ENCODE measurements at places on chromosomes 13 and 19.

DNA sequence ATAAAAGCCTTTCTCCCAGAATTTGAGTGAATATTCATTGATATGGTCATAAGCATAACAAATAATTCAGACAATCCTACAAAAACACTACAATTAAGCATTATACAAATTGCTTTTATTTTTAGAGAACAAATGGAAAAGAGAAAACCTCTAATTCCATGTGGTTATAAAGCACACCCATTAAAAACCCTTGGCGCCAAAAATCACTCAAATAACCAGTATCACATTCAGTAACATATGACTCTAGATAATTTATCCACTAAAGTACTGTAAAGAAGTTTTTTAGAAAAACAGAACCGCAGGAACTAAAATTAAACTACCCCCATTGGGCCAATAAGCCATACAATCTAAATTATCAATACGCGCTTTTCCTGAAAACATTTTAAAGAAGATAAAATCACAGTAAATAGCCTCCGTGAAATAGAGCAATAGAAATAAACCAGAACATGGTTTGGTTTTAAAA lies 569 bp downstream of the LCP1 start:
- no peak for DNase-seq

DNA sequence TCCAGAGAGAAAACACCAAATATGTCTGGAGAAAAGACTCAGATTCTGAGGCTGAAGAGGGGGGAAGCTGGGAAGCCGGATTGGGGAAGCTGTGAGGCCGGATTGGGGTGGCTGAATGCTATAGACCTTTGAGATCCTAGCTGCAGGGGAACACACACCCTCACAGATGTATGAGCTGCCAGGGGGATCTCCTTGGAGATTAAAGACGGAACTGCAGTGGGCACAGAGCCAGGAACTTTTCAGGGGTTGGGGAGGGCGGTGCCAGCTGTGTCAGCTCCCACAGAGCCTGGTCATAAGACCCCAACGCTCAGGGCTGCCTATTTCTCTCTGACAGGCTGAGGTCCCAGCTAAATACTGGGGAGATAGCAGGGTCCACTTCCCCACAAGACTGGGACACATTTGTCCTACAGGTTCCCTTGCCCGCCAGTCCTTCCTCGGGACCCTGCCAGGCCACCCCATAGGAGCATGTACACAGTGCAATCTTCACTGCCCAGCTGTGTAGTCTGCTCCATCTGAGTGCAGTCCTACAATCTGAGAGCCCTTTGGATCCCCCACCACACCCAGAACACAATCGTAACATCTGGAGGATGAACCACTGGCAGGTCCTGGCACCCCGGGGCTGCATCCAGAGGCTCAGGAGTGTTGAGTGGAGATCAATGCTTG lies 1893.9 kb downstream of the PCDH9 start:
- no peak for DNase-seq

- DNase-seq: peak; percentile 50
Observed at GRCh38 chr13:32911506-32911905, 104.7 kb upstream of the KL start.

DNA sequence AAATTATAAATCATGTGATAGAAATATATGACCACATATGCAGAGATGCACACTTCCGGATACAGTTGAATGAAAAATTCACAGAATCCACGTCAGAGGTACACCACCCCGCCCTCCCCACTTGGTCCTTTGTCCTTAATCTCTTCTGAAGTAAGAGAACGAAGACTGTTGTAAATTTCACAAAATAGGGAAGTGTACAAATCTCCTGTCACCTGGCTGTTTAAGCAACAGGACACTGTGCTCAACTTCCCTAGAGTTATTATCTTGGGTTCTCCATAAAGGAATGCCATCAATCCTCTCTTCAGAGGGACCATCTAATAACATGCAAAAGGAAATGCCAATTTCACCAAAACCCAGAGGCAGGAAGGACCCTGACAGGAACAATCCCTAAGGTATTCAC lies 10.5 kb upstream of the CEACAM6 start:
- no peak for DNase-seq

- no peak for DNase-seq
Observed at GRCh38 chr13:47598340-47598911, 402.6 kb downstream of the SUCLA2 start.

GRCh38 chr19:17629760-17630159 lies 58.4 kb downstream of the UNC13A start:
- DNase-seq: no peak

GRCh38 chr13:54841682-54842081 lies 1813.1 kb downstream of the OLFM4 start:
- DNase-seq: no peak

- DNase-seq: peak; percentile 96
Observed at GRCh38 chr19:2543463-2544442, 67.8 kb downstream of the GADD45B start.

DNA sequence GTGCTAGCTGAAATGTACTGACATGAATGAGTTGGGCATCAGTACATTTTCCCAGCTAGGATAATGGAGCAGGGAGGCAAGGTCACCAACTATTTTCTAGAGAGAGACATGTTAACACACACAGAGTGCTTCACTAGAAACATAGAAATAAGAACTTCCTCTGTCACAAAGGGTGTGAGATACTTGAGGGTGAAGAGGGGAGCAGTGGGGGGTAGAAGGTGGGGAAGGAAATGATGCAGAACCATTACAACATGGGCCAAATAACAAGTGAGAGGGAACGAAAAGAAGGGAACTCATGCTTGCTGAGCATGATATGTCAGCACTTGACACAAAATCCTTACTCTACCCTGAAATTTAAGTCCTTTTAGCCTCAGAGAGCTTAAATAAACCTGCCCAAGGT lies 87.8 kb upstream of the RFC3 start:
- DNase-seq: no peak

- DNase-seq: no peak
Observed at GRCh38 chr19:5637971-5638370, 15.1 kb downstream of the SAFB start.

- no peak for DNase-seq
Observed at GRCh38 chr13:26629260-26629825, 71.9 kb downstream of the WASF3 start.

- no peak for DNase-seq
Observed at GRCh38 chr13:67408798-67409197, 178.7 kb upstream of the PCDH9 start.

GRCh38 chr13:21031594-21032275 lies 29.7 kb downstream of the LATS2 start:
- no peak for DNase-seq

DNA sequence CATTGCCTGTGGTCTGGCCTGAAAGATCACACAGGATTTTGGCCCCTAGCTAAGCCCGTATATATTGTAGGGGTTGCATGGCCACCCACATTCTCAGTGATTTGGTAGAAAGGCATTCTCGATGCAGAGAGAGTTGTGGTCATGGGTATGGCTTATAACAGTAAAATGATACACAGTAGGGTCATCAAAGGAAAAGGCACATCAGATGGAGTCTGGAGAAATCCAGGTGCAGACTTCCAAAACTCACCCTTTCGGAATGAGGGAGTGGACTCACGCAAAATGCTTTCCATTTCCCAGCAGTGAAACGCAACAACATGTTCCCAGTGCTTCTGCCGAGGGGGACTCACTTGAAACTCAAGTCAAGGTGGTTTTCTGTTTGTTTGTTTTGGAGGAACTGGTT lies 802.5 kb upstream of the SLITRK1 start:
- DNase-seq: no peak

DNA sequence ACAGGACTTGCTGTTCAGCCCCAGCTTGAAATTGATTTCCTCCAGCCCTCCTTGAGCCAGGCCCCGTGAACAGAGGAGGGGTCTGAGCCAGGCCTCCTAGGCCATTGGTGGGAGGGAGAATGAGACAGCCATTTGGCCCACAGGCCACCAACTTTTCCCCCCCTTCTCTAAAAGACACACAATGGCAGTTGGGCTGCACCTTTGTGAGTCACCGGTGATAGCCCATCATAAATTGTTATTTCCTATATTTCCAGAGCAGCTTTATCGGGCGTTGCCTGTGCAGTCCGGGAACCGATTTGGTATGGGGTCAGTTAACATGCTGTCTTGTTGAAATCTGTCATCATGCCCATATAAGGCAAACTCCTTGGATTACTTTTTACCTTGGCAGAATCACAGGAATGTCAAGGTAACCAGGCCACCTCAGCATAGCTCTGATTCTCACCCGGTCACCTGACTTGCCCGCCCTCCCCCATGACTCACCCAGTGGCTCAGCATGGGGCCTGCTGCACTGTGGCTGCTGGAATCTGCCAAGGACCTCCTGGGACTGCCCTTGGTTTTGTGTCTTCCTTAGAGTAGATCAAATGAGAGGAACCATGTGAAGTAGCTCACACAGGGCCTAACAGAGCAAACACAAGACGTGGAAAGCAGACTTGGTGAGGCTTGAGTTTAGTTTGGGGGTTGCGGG lies 36.1 kb downstream of the ACTN4 start:
- DNase-seq: peak; percentile 100

DNA sequence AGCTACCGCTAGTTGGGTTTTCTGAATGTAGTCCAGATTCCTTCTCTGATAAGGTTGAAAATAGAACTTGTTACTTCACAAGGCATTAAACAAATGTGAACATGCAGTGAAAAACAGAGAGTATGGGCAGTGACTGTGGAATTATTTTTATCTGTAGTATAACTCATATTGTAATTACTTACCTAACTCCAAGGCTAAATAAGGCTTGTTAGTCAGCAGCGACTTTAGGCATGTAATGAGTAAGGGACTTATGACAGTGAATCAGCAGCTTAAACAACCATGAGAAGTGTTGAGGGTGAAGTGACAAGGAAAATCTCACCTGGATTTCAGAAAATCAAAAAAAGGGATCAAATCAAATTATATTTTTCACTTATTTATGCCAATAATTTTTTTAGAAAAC lies 1719.5 kb upstream of the MIR17HG start:
- peak; percentile 6 for DNase-seq

DNA sequence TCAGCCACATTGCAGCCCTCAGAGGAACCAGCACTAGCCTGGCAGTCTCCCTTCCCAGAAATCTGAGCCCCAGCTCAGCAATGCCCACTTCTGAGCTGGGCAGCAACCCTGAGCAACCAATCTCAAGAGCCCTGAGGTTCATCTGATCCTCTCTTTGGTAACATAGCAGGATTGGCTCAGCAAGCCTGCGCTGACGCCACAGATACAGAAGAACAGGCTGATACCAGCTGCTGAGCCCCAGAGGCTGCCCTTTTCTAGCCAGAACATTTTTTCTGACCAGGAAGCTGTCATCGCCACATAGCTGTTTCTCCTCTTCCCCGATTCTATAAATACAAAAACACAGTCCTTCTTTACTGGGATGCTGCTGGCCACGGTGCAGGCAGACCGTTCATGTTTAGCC lies 59.8 kb downstream of the TRPM4 start:
- no peak for DNase-seq

GRCh38 chr13:80339912-80340650 lies 845 bp downstream of the SPRY2 start:
- no peak for DNase-seq

Data from H4 (cell line).